ENCODE measurements at places on chromosomes 12 and 14.
A peak's percentile ranks its signal among the peaks of the same experiment; 100 is the strongest.

- DNase-seq, result no peak
These were observed 36.8 kb downstream of the IQSEC3 start for GRCh38 chr12:103169-103981.

DNA sequence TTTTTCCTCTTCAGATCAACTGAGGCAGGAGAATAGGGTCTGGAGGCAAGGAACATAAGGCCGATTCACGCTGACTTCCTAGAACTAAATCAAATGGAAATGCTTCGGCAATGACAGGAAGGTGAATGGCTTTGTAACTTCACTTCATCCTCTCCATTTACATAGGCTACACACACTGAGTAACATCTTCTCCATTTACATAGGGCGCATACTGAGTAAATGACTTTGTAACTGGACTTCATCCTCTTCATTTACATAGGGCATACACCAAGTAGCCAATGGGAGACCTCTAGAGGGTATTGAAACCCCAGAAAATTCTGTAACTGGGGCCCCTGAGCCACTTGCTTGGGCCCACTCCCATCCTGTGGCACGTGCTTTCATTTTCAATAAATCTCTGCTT is 71.0 kb upstream of the CPSF6 start:
- DNase-seq, result no peak

- DNase-seq, result no peak
These were observed 16.7 kb upstream of the CD163L1 start for GRCh38 chr12:7460375-7461259.

DNA sequence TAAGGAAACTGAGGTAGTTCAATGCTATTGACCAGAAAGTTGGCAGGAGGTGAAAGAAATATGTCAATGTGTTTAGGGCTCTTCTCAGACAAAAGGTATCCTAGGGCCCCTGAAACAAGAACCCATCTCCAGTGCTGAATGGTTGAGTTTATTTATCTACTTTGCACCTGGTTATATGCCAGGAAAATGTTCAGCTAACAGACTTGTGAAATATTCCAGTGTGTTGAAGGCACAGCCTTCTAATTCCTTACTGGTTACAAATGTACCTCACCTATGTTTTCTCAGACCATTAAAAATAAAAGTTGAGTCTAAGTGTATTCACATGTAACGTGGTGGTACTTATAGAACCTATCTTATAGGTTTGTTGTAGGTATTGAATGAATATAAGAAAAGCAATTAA is 511.7 kb upstream of the SEL1L start:
- no peak for DNase-seq

GRCh38 chr12:99383258-99383657 is 264.3 kb upstream of the GARIN6 start:
- DNase-seq, result no peak

DNA sequence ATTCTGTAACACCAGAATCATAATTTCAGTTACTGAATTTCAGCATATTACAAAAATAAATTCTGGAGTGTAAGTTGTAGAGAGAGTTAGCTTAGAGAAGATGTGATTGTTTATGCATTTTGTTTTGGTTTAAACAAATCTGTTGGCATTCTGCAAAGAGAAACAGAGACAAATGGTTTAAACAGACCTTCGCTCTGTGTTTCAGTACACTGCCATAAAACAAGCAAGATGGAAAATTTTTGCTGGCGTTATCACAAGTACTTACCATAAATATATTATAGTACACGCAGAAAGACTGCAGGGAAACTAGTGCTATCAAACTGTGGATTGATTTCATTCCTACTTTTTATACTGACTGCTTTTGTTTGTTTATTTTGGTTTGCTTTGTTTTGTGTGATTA is 850.3 kb upstream of the FOXG1 start:
- DNase-seq, result no peak

DNA sequence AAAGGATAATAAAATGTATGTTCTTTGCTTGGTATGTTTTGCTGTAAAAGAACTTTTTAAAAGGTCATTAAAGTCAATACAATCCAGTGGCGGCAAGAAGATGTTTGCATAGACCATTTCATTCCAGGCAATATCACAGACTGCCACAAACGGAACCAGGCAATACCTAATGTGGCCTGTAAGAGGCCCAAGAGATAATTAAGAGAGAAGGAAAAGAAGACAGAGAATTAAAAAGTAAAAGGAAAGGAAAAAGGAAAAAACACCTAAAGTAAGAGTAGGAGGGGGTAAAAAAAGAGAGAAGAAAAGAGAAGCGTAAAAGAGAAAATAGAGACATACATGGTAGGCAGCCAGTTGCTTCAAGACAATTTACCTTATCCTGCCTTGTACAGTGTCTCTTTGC is 6.8 kb upstream of the ARHGAP5 start:
- DNase-seq, result no peak

DNA sequence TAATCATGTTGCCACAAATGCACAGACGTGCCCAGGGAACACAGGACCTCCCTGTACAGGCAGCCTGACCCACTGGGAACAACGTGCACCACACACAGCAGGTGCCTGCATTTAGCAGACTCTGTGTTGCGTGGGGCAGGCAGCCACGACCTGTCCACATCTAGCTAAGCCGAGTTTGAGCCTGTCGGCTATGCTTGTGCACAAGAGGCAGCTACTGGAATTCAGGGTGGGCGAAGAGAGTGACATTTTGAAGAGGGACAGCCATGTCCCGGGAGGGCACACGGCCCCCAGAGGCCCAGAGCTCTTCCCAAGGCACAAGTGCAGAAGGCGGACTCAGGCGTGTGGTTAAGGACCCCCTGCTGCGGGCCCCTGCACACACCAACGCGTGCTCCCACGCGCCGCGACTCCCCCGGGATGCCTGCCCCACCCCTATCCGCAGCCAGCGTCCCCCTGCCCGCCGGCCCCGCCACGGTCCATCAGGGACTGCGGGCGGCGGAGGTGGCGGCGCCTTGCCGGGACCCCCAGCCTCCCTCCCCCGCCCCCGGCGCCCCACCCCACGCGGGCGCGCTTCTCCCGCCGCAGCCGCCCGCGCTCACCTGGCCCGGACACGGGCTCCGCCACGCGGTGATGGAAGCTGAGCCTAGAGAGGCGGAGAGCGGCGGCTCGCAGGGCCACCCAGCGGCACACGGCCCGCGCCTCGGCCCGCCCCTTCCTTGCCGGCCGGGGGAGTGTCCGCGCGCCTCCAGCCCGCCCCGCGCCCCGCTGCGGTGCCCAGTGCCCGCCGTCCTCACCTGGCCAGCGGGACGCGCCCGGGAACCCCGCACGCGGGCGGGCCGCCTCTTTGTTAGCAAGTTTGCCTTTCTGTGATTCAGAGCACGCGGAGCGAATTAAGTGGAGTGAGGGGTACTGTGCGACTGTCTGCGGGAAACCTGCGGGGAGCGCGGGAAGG is 125.3 kb upstream of the PRMT8 start:
- no peak for DNase-seq

DNA sequence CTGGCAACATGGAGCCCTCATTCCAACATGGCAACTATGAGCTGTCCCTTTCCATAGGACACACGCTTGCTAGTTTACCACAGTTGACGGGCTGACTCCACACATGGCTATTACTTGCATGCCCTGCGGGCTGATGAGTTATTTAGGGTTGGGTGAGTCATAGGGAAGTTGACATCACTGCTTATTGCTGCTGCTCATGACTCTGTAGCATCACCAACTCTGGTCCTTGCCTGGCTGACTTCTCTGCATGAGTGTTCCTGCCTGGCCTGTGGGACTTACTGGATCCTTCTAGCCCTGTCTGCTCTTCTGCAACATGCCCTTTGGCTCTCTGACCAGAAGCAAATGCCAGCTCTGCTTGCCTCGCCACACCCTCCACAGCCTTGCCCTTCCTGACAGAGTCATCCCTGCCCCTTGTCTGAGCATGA is 199.5 kb downstream of the ANO6 start:
- no peak for DNase-seq

DNA sequence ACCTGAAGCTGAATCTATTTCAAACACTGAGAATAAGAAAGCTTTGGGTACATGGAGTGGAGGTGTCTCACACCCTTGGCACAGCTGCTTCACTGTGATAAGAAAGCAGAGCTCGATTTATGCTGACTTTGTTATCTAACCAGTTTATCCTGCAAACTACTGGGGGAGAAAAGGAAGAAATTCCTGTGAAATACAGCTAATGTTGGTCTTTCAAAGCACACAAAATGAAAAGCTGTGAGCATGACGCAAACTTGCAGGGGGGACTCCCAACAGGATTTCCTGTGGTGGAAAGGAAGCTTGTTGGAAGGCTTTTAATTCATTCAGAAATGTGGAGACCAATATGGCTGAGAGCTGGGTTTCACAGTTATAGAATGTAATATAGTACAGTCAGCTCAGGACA is 53.4 kb downstream of the SRGAP1 start:
- DNase-seq, result no peak

GRCh38 chr12:110848314-110848923 is 1.6 kb downstream of the CCDC63 start:
- DNase-seq, result no peak

GRCh38 chr14:32083789-32084188 is 6.7 kb downstream of the ARHGAP5 start:
- no peak for DNase-seq

- no peak for DNase-seq
These were observed 231.2 kb downstream of the ETNK1 start for GRCh38 chr12:22856178-22856577.

GRCh38 chr12:51590347-51591015 is 552 bp upstream of the SCN8A start:
- peak; percentile 73 for DNase-seq

GRCh38 chr12:45336331-45336730 is 120.4 kb downstream of the ANO6 start:
- no peak for DNase-seq

- DNase-seq, result no peak
These were observed 32.2 kb downstream of the MIA2 start for GRCh38 chr14:39265806-39266524.

Measured in stimulated activated CD4-positive, alpha-beta T cell treated with anti-CD3 and anti-CD28 coated beads, Interleukin-15, amount 100 ng/mL, for 1 hour (primary cell).